Activated CD4-positive, alpha-beta T cell treated with anti-CD3 and anti-CD28 coated beads, Interleukin-2, amount 10 ng/mL, durations not matched to agents 7 days and 5 days (primary cell): ENCODE measurements at places on chromosomes 5 and 9. TPM values are rescaled to one million over a fixed set of nuclear protein-coding genes. Genes with fewer than 3 reads are reported as not detected.

The BSPRY gene
- 2.3 TPM for total RNA-seq

The LCP2 gene
- 285 TPM for total RNA-seq

The GABRG2 gene
- not detected for total RNA-seq

The TEX48 gene
- total RNA-seq: 0.83 TPM

The EPB41L4A gene
- 0.62 TPM for total RNA-seq

The MARCHF3 gene
- 1.1 TPM for total RNA-seq

DNA sequence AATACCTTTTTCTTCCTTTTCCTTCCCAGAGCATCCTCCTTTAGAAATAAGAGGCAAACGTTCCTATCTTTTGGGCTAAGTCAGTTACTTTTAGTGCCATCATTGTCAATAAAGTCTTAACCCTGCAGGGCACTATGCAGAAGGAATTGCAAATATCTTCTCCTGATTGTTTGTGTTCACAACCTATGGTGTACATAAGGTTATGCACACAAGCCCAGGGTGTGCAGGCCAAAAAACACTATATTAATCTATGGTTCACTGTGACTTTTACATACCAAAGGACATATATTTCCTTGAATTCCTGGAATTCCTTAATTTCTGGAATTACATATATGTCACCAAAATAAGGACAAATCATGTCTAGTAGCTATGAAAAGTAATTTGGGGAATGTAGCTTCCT lies 493.5 kb downstream of the MTRR start:
- no peak for DNase-seq

DNA sequence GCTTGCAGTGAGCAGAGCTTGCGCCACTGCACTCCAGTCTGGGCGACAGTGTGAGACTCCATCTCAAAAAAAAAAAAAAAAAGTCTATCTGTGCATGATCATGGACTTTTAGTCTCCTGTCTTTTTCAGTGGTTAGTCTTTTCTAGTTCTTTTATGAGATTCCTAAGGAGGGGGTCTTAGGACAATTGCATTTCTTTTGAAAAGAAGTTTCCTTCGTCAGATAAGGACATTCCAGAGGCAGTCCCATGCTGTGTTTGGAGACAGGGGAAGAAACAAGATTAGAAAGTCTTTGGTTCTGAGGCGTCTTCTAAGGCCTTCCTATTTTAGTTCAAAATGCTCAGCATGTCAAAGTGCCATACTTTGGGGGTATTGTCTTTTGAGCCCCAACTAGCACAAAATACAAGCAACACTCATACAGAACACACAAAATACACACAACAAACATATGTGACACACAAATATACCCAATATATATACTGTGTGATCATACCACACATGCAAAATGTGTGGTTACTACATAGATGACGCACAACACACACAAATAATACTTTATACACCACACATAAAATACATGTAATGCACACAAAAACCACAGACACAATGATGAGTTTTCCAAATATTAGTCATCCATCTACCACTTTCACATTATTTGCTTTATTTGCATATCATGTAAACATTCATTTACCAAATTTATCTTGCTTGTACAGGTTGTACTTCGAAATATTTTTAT lies 394.5 kb downstream of the SPATA31D1 start:
- DNase-seq: no peak

GRCh38 chr9:14228602-14229001 lies 85.3 kb downstream of the NFIB start:
- DNase-seq: no peak

GRCh38 chr5:2303431-2304100 lies 420.8 kb upstream of the IRX4 start:
- DNase-seq: no peak

DNA sequence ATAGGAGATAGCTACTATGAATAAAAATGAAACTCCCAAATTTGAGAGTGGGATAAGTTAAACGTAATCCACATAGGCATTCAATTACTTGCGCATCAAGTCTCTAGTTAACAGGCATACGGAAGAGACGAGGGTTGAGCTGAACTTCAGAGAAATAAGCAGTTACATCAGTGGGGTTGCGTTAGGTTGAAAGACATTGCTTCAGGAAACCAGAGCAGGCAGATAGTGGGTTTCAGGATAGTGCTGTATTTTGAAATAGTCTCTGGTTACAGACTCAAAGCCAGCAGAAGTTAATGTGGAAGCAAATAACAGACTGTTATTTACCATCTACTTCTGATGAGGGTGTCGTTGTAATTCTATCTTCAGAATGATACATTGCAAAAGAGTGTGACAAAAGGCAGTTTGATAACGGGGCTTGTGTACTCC lies 533.4 kb downstream of the PDE4D start:
- no peak for DNase-seq

GRCh38 chr5:95778713-95779436 lies 43.7 kb downstream of the GLRX start:
- DNase-seq: no peak

DNA sequence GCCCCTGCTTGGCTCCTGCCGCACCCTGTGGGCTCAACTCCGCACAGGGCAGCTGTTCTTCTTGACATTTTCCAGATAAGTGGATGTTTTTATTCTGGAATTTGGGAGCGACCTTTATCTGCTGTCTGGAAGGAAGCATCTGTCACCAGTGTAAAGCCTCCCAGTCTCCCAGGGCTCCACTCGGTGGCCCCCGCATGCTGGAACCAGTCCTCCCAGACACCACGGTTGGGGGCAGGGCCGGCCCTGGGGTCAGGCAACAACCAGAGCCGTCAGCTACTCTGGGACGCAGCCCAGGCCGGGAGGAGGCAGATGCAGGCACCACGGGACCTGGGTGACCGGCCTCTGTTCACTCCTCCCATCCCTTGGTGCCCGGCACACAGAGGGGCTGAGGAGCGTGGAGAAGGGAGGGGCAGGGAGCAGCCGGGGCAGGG lies 92.8 kb upstream of the ADAMTS2 start:
- no peak for DNase-seq

DNA sequence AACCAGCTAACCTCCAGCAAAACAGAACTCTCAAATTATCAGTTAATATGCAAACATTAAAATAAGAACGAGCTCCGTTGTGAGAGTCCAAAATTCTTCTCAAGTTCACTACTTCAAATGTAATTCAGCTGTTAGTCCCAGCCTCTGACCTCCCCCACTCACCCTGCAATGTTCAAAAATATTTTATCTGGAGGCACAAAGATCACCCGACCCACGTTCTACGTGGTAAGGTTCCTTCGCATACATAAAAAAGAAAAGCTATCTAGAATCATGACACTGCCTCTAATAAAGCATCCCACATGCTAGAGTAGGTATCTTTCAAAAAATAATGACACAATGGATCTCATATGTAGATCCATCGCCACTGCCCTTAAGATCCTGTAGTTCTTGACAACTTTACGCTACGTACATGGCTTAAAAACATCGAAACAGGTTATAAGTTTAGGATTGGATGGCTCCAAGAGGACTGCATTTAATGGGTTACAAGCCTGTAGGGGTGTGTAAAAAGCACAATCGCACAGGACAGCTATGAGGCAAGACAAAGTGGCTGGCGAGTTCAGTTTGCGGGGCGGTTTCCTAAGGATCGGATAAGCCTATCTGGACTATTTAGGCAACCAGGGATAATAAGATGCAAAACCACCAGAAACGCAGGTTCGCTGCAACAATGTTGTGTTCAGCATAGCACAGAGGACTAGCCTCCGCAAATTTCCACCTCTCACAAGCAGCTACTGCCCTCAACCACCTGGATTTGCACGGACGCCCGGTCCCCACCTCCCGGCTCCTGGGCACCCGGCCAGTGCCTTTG lies 969 bp downstream of the CLK4 start:
- no peak for DNase-seq

GRCh38 chr5:111214052-111214742 lies 10.0 kb upstream of the CAMK4 start:
- DNase-seq: no peak

- DNase-seq: no peak
These were observed 51.1 kb downstream of the C9orf50 start for GRCh38 chr9:129569502-129570449.

- DNase-seq: no peak
These were observed 567.5 kb downstream of the ELAVL2 start for GRCh38 chr9:23258569-23258968.

GRCh38 chr5:132468656-132469379 lies 21.8 kb downstream of the IRF1 start:
- peak; percentile 1 for DNase-seq

DNA sequence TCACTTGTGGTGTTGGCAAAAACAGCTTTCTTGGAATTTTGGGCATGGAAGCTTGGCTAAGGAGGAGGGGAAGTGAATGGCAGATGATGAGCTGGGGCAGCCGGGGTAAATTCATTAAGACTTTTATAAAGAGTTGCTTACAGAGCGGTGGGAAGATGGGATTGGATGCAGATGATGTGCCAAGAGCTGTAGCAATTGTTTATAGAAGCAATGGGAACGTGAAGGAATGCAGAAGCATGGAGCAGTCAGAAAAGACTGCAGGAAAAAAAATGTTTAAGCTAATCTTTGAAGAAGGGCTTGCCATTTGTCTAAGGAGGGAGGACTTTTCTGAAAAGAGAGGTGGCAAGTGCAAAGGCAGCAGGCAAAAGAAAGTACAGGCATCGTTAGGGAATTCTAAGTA lies 86.6 kb upstream of the SHISAL2B start:
- DNase-seq: no peak

DNA sequence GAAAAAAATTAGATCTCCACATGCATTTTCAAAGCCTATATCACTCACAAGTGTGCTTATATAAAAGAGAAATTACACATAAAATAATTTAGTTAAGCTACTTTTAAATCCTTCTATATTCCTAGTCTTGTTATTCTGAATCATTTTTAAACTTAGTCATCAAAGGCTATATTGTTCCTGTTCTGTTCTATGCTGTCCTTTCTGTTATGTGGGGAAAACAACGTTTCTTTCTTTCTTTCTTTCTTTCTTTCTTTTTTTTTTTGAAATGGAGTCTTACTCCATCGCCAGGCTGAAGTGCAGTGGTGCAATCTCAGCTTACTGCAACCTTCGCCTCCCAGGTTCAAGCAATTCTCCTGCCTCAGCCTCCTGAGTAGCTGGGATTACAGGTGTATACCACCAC lies 389.2 kb upstream of the FTMT start:
- DNase-seq: no peak
